ENCODE measurements at places on chromosomes 6 and 20. TPM values are rescaled to one million over a fixed set of nuclear protein-coding genes. Genes with fewer than 3 reads are reported as not detected.

Gene CCN6
- total RNA-seq: not detected

Gene ACTL10
- total RNA-seq: 2.0 TPM

Gene THBS2
- total RNA-seq: 43.2 TPM

Gene RSPO4
- not detected for total RNA-seq

Gene PACSIN1
- total RNA-seq: not detected

Gene TRIM10
- not detected for total RNA-seq

Gene MEI4
- total RNA-seq: not detected
